Fibroblast of skin of scalp (primary cell): ENCODE measurements at places on chromosomes 16 and 17.

DNA sequence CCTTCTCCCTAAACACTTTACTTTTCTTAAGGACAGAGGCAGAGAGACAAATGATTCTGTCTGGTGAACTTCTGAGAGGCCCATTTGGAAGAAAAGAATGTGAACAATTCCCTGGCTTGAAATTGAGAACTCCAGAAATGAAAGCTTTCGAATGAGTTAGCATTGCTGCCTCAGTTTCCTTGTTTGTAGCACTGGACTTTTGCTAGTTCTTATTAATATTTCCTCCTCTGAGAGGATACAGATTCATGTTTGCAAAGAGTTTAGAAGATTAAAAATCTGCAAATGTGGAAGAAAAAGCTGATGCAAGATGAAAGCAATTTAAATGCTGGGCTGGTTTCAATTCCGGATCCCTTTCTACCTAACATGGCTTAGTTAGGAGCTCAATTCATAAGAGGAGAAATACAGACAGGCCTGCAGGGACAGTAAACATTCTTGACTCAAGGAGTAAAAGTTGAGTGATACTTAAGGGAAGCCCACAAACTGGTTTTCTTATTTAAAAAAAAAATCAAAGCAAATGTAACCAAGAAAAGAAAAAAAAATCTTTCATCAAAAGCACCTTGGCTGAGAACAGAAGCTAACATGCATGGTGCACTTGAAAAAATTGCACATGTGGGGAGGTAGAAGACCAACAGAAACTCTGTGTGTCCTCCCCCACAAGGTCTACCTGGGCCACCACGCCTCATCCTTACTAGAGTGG, 27.1 kb downstream of the HNF1B start:
- DNase-seq: peak; percentile 80

- DNase-seq: no peak
These were observed 15.2 kb downstream of the ALOX12B start for GRCh38 chr17:8072341-8072728.

DNA sequence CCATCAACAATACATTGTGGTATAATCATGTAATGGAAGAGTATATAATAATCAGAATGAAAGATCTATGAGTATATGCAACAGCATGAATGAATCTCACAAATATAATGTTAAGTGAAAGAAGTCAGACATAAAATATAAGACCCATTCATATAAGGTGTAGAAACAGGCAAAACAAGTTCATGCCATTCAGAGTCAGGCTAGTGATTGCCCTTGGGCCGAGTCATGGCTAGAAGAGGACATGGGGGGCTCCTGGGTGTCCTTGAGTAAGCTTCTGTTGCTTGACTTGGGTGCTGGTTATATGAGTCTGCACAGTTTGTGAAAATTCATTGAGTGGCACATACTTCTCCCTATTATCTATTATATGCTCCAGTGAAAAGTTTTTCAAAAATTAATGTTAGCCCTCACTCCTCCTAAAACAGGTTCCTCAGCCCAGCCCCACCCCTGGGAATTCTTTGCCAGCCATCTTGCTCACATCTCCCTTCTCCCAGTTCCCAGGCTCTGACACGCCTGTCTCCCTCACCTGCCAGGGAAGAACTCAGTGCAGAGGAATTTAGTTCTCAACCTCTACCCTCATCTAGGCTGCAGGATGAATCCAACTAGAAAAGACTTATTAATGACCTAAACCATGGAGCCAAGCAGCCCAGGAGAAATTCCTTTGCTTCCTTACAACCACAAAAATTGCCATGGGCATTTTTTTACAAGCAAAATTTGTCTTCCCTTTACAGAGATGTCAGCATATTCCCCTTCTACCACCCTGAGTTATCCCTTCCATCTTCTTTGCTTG, 52.4 kb upstream of the NFAT5 start:
- DNase-seq: peak; percentile 72

DNA sequence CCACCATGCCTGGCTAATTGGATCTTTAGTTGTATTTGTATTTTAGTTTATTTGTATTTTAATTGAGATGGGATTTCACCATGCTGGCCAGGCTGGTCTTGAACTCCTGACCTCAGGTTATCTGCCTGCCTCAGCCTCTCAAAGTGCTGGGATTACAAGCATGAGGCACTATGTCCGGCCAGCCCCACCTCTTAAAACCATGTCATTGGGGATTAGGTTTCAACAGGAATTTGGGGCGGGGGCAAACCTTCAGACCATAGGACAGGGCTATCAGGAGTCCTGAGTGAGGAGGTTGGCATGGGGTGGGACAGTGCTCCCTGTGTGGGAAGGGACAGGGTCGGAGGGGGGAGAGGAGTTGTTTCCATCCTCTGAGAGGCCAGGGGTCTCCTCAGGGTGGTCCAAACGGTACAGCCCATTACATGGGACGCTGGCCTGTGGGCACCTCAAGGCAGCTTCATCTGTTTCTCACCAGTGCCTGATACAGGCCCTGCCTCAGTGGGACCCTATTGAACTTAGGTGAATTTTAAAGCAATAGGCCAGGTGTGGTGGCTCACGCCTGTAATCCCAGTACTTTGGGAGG, 21.6 kb downstream of the GAA start:
- DNase-seq: no peak

DNA sequence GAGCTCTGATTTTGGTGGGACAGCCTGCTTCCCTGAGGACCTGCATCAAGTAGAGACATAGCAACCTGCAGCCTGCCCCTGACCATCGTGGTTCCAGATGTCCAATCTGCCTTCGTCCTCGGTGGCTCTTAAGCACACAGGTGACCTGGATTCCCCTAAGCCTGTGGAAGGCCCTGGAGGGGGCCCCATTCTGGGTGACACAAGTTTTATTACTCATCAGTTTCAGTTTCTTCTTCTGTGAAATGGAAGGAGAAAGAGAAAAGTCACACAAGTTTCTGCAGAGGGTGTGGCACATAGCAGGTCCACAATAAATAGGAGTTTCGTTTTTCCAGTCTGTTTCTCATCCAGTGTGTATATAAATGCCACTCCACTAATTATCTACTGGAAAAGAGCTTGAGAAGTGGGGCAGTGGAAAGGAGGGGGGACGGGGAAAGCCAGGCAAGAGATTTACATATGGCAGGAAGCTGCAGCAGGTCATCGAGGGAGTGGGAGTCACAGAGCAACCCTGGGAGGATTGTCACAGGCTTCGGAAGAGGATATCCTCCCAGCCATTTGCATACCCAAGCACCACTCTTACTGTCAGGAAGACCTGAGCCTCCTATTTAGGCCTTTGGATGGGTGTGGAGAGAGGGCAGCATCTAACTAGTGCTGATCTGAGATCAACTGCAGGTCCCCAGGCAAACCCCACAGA, 10.0 kb upstream of the NOS2 start:
- no peak for DNase-seq

DNA sequence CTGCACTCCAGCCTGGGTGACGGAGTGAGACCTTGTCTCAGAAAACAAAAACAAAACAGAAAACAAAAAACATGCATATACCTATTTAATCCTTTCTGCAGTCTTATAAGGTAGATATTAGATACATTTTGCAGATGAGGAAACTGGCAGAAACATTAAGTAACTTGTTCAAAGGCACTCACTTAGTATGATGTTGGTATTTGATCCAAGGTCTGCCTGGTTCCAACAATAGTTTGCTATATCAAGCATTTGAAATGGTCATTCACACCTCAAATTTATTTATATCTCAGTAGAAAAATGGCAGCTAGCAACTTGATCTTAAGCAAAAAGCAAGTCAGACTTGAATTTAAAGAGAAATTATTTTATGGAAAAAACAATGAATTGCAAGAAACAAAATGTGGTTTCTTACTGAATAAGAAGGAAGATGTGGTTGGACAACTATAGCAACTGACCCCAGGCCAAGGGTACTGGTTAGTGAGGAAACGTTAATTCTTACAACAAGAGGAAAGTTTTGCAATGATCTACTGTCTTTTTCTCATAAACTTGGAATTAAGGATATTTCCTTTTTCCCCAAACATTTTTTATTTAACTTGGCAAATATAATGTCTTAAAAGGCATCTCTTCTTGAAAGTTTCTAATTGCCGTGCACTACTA, 19.7 kb downstream of the DHRS7B start:
- DNase-seq: no peak

- DNase-seq: peak; percentile 89
These were observed 5.2 kb downstream of the ITPRIPL2 start for GRCh38 chr16:19118938-19119431.

DNA sequence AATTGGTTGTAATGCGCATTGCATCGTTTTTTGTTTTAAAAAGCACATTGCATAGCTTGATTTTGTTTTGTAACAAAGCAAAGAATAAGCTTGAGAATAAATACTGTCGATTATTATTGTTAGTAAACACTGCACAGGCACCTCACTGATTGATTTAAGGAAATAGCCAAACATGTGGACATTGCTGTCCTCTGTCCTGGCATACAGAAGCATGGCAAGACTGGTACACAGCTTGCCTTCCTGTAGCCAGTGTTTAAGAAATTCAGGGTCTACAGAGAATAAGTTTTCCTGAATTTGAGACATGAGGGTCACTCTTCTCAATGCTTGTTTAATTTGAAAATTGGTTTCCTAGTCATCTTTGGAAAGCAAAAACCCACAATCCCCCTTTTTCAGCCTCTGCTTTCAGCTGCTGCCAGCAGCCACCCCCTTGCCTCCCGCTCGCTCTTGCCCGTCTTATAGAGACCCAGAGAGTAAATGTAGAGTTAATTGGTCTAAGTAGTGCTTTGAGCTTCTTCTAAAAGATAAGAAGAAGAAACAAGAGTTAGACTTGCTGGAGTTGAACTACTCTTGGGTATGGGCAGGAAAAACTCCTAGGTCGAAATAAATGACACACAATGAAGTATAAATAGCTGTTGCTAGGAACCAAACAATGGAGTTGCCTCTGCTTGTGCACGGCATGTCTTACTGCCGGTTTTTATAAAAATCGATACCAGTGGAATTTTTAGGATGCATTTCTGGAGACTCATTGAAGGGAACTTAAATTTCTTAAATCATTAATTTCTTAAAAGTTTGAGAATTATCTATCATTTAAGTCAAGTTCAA, 116.6 kb downstream of the MRTFB start:
- DNase-seq: no peak

- DNase-seq: no peak
These were observed 69.3 kb downstream of the ABR start for GRCh38 chr17:1110541-1110861.

GRCh38 chr17:76709077-76709950, 1.5 kb downstream of the MXRA7 start:
- peak; percentile 100 for DNase-seq

- DNase-seq: no peak
These were observed 40.1 kb upstream of the CLEC19A start for GRCh38 chr16:19245326-19245925.

DNA sequence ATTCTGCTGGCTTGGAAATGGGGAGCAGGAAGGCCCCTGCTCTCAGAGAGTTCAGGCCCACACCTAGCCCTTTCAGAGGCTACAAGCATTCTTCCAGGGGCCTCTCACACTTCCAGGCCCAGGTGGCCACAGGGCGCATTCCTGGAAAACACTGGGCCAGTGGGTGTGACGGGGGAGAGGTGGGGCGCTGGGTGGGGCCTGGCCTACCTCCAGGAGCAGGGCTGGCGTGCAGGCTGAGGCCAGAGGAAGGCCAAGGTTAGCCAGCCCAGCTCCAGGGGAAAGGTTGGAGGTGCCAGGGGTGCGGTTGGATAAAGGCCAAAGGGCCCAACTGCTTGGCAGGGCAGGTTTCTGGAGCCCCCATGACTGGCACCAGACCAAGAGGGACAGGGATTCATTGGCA, 198.2 kb downstream of the MAF start:
- no peak for DNase-seq

DNA sequence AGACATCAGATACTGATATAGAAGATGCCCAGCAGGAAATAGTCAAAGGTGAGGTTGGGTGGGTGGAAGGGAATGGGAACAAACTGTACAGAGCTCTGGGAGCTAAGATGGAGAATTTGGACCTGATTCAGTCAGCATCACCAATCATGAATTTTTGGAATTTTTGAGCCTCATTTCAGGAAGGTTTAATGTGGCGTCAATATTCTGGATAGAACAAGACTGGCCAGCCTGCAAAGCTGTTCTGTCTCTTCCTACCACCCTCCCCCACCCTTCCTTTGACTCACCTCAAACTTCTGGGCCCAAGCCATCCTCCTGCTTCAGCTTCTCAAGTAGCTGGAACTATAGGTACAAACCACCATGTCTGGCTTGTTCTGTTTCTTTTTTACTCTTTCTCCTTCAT, 32.6 kb downstream of the CTCF start:
- peak; percentile 21 for DNase-seq

- DNase-seq: no peak
These were observed 28.2 kb downstream of the MRC2 start for GRCh38 chr17:62655656-62656055.

GRCh38 chr16:17386229-17386628, 84.5 kb downstream of the XYLT1 start:
- DNase-seq: no peak

- DNase-seq: no peak
These were observed 24.8 kb upstream of the RCVRN start for GRCh38 chr17:9929871-9930270.

- peak; percentile 77 for DNase-seq
These were observed 4.1 kb upstream of the C1QTNF1 start for GRCh38 chr17:79019632-79020584.

DNA sequence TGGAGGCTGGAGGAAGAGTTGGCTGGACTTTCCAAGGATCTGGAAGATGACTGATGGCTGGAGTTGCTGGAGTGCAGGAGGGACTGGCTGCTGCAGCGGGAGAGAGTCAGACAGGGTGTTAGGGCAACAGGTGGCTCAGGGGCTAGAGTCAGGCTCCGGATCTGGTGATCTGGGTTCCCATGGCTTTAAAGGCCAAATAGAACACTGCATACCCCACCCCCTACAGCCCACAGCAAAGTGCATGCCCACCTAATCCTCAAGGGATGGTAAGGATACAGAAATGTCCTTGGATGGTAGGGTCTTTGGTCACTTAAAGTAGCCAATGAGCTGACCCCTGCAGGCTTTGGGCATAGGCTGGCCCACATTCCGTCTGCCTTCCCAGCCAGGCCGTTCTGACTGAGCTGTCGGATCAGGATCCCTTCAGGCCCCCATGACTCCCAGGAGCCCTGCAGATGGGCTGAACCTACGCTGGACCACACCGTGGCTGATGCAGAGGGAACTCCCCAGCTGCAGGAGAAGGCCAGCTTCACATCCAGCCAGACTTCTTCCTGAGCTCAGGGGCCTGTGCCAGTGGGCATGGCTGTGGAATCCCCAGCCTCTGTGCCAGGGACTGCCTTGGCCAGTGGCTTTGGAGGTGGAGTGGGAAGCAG, 13.9 kb downstream of the TNS4 start:
- DNase-seq: no peak
